Activated naive CD4-positive, alpha-beta T cell treated with anti-CD3 and anti-CD28 coated beads for 36 hours (primary cell): ENCODE measurements at places on chromosomes 6 and 20.
A peak's percentile ranks its signal among the peaks of the same experiment; 100 is the strongest.

- peak; percentile 17 for DNase-seq
Measured at GRCh38 chr6:44339763-44340625, 2.5 kb upstream of the SPATS1 start.

DNA sequence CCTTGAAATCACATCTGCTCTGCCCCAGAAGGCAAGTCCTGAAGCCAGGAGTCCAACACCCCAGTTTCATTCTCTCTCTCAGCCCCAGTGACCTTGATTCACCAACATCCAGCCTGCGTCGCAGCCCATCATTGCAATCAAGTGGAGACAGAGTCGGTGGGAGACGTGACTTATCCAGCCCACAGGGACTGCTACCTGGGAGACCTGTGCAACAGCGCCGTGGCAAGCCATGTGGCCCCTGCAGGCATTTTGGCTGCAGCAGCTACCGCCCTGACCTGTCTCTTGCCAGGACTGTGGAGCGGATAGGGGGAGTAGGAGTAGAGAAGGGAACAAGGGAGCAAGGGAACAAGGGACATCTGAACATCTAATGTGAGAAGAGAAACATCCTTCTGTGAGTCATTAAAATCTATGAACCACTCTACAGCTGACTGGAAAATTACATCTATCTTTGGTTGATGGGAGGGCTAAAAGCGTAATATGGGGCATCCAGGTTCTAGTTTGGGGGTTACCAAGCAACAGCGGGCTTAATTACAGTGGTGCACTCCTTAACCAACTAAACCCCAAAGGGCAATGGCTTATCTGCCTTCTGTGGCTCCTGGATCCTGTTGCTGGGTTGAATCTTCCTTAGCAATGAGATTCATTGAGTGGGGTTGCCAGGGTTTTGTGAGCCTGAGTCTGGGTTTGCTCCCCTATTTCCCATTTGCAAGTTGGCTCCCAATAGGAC, 2.5 kb downstream of the LY6G6D start:
- no peak for DNase-seq

DNA sequence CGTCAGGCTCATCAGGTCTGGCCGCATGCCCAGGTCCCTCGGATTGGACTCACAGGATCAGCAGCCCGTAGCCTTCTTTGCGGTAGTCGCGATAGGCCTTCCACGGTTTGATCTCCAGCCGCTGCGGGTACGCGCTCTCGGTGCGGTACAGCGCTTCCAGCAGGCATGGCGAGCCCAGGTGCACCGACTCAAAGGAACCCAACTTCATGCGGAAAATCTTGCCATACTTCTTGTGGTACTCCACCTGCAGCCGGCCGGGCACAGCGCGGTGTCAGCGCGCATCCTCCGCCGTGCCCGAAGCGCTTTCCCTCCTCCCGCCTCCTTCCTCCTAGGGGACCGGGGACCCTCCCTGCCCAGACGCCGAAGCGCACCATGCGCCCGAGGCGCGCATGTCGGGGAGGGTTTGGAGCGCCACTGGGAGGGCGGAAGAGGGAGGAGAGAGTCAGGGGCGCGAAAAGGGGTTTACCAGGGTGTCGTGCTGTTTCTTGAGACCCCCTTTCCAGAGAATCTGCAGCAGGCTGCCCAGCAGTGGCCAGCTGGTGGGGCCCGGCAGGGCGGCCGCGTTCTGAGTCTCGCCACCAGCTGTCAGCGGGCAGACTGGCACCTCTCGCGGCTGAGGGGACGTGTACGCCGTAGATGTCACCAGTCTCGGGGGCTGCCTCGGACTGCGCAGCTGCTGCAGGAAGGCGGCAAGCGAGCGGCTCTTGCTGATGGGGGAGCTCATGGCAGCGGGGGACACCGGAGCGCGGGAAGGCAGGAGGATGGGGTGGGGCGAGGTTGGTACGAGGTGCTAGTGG, 732 bp downstream of the CYP24A1 start:
- no peak for DNase-seq

- no peak for DNase-seq
Measured at GRCh38 chr6:54097753-54098152, 13.5 kb upstream of the MLIP start.

DNA sequence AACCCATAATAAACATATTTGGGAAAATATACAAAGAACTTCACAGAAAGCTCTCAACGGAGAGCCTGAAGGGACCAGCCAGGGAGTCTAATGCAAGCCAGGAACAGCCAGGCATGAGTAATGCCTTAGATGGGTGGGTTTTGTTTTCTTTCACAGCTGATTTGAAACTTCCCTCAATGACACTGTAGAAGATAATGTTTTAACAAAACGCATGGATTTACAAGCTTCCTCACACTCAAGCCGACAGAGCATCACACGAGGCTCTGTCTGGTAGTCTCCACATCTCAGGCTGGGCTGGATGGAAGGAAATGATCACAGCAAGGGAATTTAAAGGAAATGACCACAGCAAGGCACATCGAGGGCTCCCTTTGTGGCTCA, 113.9 kb downstream of the GMPR start:
- no peak for DNase-seq

- no peak for DNase-seq
Measured at GRCh38 chr20:50142812-50143211, 10.7 kb downstream of the PEDS1 start.

DNA sequence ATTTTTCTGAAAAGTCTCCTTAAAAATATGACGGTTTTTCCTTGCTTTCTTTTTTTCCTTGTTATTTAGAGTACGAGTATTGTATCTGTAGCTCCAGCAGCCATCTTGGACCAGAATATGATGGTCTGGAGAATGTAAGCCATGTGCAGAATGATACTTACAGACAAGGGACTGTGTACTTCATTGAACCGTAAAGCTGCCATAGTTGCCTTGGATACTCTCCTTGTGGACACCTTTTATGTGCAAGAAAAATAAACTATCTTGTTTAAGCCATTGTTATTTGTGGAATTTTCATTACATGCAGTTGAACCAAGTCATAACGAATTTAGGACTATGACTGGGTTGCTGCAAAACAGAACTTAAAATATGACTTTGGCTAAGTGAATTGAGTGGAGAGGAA, 485.8 kb upstream of the CITED2 start:
- no peak for DNase-seq

DNA sequence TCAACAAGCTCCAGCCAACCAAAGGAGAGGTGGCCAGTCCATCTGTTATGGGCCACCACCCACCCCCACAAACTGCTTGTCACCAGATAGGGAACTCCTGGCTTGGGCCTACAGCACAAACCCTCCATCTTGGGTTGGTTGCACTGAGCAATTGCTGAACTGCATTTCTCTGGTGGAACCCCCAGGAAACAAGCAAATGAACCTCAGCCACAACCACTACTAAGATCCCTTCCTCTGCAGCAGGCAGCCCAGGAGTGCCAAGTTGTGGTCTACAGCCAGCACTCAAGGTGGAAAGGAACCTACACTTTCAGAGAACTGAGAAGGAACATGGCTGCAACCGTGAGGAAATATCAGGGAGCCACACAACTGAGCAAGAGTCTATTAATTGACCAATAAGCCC, 171.6 kb downstream of the TMEM200A start:
- peak; percentile 15 for DNase-seq

GRCh38 chr6:3825851-3826581, 23.2 kb upstream of the FAM50B start:
- DNase-seq = no peak

- no peak for DNase-seq
Measured at GRCh38 chr20:60897976-60898375, 354.1 kb upstream of the CDH4 start.

DNA sequence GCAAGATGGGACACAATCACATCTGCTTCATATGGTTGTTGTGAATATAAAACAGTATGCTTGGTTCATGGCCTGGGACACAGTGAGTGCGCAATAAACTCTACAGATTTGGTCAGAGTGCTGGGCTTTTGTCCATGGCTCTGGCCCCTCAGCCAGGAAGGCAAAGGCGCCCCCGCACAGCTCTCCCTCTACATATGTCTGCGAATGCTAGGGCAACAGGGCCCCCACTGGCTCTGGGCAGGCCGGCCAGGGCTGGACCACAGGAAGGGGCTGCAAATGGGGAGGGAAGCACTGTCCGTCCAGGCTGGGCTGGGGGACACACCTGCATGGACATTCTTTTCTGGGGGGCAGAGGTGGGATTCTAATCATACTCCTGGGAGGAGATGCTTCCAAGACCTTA, 151.8 kb upstream of the MLN start:
- DNase-seq = no peak

- DNase-seq = no peak
Measured at GRCh38 chr20:64130271-64130670, 22.9 kb upstream of the NPBWR2 start.

- no peak for DNase-seq
Measured at GRCh38 chr6:166087852-166088251, 79.8 kb downstream of the TBXT start.

DNA sequence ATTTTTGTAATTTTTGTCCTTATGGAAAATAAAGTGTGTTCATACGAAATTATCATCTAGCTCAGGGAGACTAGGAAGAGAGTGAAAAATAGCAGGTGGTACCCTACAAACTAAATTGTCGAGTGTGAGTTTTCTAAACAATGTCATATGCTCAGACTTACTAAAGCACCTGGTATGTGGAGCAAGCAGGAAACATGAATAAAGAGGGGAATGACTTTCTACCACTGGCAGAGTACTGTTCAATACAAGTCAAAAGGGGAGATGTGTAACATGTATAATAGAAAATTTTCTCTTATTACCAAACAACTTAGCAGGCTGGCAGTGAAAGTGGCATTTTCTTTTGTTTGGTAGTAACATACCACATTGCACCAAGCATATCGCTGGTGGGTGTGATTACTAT, 36.1 kb downstream of the CTNNBL1 start:
- no peak for DNase-seq

DNA sequence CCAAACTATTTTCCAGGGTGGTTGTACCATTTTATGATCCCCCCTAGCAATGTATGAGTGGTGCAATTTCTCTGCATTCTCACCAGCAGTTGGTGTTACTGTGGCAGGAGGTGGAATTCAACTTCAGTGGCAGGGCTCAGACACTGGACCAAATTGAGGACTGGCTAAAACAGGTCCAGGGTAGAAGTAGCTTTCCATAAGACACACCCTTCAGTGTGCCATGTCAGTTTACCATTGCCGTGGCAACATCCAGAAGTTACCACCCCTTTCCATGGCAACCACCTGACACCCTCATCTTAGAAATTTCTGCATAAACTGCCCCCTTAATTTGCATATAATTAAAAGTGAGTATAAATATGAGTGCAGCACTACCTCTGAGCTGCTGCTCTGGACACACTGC, 180.7 kb upstream of the GGTLC1 start:
- no peak for DNase-seq

DNA sequence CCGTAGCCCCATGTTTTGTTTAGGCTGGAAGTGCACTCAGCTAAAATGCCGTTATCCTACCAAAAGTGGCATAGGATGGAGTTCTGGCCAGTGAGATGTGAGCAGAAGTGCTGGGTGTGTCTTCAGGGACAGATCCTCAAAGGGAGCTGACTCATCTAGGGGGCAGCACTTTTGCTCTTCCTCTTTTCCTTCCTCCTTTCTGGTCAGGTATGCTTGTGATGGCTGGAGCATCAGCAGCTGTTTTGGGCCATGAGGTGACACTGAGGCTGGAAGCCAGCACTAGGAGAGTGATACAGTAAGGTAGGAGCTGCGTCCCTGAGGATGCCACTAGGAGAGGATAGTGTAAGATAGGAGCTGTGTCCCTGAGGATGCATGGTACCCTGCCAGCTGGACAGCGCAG, 4.6 kb upstream of the OSBPL2 start:
- no peak for DNase-seq

- DNase-seq = no peak
Measured at GRCh38 chr20:53972179-53972578, 98.2 kb downstream of the BCAS1 start.

GRCh38 chr6:169962604-169963469, 211.4 kb downstream of the ERMARD start:
- no peak for DNase-seq

GRCh38 chr6:33359331-33359730, 32.3 kb upstream of the KIFC1 start:
- no peak for DNase-seq

DNA sequence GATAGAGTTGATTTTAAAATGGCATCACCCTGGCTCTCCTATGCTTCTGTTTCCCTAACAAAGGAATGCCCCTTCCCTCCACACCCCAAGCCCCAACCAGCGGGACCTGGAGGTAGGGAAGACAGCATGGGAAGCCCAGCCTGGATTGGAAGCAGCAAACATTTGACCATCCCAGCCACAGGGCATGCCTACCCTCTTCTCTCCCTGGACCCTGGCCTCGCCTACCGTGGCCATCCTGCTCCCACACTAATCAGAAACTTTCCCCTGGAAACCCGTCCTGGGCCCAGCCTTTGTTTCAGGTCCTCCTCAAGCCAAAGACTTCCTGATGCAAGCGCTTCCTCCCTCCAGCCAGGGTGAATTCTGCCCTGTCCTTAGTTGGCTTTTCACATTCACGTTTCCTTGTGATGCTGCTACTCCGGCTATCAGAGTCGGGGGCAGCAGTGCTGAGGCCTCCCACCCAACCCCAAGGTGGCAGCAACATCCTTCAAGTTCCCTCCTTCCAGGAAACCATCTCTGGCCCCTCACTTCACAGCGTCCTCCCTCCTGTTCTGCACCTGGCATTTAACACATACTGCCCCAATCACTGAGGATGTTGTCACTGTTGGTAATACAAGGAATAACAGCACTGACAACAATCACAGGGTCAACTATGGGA, 18.2 kb upstream of the ANGPT4 start:
- DNase-seq = no peak

- DNase-seq = no peak
Measured at GRCh38 chr20:10249048-10249770, 30.6 kb downstream of the SNAP25 start.

- no peak for DNase-seq
Measured at GRCh38 chr20:57310821-57311514, 18.6 kb upstream of the SPO11 start.

- no peak for DNase-seq
Measured at GRCh38 chr20:58349570-58349969, 39.5 kb upstream of the VAPB start.

- DNase-seq = no peak
Measured at GRCh38 chr20:57025261-57025660, 241.2 kb downstream of the BMP7 start.

GRCh38 chr6:34992376-34992775, 103.3 kb downstream of the ANKS1A start:
- no peak for DNase-seq

GRCh38 chr6:21022343-21023107, 488.3 kb downstream of the CDKAL1 start:
- DNase-seq = no peak

DNA sequence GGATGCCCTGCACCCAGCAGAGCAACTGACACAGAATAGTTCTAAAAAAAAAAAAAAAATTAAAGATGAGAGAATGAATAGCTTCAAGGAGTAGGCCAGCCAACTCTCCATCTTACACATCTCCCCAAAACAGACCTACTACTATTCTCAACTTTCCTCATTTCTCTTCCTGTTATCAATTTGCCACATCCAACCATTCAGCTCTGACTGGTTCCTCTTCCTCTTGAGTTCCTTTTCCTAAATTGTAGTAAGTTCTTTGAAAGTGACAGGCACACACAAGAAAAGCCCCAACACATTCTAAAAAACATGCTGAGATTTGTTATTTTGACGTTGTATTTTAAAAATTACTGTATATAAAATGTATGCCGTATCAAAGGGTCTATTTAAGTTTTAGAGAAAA, 117.2 kb downstream of the PDSS2 start:
- DNase-seq = no peak

GRCh38 chr6:160279850-160280249, 21.2 kb upstream of the SLC22A2 start:
- DNase-seq = no peak

GRCh38 chr20:52104546-52105441, 86.8 kb downstream of the ZFP64 start:
- no peak for DNase-seq

- no peak for DNase-seq
Measured at GRCh38 chr6:47260021-47260420, 49.7 kb downstream of the TNFRSF21 start.

GRCh38 chr20:23152308-23152892, 66.3 kb upstream of the CD93 start:
- no peak for DNase-seq
